ENCODE measurements at places on chromosomes 1 and 21.

DNA sequence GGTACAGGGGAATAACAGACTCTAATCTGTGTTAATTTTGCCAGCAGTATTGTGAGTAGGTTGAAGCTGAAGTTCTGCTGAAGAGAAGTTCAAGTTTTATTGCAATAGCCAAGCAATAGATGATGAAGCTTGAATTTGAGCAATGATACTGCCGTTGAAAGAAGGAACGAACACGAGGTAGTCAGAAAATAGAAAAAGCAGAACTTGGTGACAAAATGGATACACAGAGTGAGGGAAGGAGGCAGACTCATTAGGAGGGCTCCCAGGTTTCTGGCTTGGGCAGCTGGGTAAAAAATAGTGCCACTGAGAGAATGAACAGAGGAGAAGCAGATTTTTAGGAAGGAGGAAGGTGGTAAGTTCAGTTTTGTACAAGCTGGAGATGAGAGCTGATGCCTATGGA, 22.3 kb upstream of the AGO1 start:
- DNase-seq, result no peak

DNA sequence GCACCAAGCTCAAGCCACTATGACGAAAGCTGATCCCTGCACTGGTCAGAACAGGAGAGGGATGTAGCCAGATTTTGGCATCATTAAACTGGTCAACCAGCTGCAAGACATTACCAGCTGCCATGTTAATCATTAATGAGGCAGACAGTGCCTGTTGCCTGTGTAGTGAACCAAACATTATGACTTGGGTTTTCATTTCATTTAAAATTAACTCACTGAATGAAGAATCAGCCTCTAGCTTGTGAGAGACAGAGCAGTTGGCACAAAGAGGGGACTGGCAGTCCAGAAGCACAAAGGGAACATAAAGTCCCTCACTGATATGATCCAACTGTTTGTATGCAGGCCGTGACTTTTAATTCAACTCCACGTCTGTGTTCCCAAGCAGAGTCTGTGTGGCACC, 318.9 kb downstream of the SEC16B start:
- no peak for DNase-seq

GRCh38 chr1:58431901-58432620, 114.5 kb downstream of the OMA1 start:
- DNase-seq, result no peak

GRCh38 chr1:218815076-218815475, 358.6 kb upstream of the LYPLAL1 start:
- DNase-seq, result no peak

GRCh38 chr1:70441392-70442035, 30.4 kb downstream of the CTH start:
- DNase-seq, result no peak

- no peak for DNase-seq
Observed at GRCh38 chr1:84969489-84970250, 27.2 kb downstream of the MCOLN2 start.

- no peak for DNase-seq
Observed at GRCh38 chr1:6833804-6834203, 48.5 kb downstream of the CAMTA1 start.
